ENCODE measurements at places on chromosomes 7 and 10. TPM values are rescaled to one million over a fixed set of nuclear protein-coding genes. Genes with fewer than 3 reads are reported as not detected.

The CRHR2 gene
- not detected for polyA plus RNA-seq

The PRR15 gene
- polyA plus RNA-seq: 5.4 TPM

DNA sequence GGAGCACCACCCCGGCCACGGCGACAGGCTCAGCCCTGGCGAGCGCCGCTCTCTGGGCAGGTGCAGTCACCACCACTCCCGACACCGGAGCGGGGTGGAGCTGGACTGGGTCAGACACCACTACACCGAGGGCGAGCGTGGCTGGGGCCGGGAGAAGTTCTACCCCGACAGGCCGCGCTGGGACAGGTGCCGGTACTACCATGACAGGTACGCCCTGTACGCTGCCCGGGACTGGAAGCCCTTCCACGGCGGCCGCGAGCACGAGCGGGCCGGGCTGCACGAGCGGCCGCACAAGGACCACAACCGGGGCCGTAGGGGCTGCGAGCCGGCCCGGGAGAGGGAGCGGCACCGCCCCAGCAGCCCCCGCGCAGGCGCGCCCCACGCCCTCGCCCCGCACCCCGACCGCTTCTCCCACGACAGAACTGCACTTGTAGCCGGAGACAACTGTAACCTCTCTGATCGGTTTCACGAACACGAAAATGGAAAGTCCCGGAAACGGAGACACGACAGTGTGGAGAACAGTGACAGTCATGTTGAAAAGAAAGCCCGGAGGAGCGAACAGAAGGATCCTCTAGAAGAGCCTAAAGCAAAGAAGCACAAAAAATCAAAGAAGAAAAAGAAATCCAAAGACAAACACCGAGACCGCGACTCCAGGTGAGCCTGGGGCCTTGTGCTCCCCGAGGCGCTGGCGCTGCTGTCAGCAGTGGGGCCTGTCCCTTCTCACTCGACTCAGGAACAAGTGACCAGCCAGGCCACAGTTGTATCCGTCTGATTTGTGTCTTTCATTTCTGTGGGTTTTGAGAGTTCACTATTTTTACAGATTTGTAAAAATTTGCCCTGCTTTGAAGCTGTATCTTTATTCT is 117.7 kb downstream of the CYTH3 start:
- DNase-seq: no peak

- DNase-seq: no peak
Measured at GRCh38 chr7:73774923-73775322, 4.9 kb upstream of the CLDN3 start.

GRCh38 chr10:12405342-12406320 is 56.3 kb downstream of the CAMK1D start:
- no peak for DNase-seq

The GIMAP5 gene
- not detected for polyA plus RNA-seq

GRCh38 chr10:34711500-34711899 is 103.6 kb downstream of the PARD3 start:
- no peak for DNase-seq

DNA sequence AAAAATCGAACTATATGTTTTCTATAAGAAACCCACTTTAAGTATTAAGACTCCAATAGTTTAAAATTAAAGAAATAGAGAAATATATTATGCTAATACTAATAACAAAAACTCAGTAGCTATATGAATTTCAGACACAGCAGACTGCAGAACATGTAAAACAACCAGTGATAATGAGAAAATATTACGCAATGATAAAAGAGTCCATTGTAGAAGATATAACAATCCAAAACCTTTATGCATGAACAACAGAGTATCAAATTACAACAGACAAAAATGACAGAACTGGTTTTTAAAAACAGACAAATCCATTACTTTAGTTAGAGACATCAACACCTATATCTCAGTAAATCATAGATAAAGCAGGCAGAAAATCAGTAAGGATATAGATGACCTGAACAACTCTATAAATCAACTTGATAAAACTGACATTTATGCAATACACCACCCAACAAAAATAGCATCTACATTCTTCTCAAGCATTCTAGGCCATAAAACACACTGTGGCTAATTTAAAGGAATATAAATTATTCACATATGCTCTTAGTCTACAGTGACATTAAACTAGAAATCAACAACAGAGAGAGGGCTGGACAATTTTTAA is 669.5 kb upstream of the GHITM start:
- no peak for DNase-seq

The TAS2R16 gene
- not detected for polyA plus RNA-seq

The WDR11 gene
- polyA plus RNA-seq: 17.9 TPM

GRCh38 chr7:45082831-45083331 is 5.9 kb downstream of the NACAD start:
- no peak for DNase-seq
